ENCODE measurements at places on chromosomes 7 and 10.

- H3K36me3 ChIP-seq, result peaks cover 2% of the 10 kb centered on the region
- no peak overlapping the region for H3K27ac ChIP-seq
- DNase-seq, result peak; percentile 12
Observed at GRCh38 chr10:49441488-49442476, 45.9 kb upstream of the DRGX start.

DNA sequence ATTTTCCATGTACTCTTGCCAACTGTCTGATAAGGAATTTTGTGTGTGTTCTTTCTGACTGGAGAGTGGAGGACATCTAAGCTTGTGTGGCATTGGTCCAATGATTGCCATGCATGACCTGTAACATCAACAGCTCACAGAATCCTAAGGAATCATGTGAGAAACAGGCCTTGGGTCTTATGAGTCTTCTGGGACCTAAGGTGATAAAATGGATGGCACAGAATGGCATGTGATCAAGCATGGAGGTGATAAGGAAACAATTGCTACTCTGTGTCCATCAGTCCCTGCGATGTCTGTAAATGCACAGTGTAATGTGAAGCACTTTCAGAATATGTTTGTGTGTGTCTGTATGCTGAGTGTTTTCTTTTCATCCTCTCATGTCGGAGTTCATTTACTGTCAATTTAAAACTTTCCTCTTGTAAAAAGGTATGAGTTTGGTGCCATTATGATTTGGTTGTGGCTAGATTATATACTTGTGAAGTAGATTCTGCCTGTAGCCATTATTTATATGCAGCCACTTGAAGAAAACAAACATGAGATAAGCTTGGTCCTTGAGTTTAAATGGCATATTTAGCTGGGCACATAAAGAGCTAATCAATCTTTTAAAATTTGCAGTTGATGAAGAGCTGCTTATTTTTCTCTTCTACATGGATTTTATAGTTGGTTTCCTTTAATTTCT is 127.5 kb downstream of the VPS50 start:
- H3K27ac ChIP-seq, result no peak overlapping the region
- H3K36me3 ChIP-seq, result peaks cover 8% of the 10 kb centered on the region
- no peak for DNase-seq
- H3K27me3 ChIP-seq, result no peaks in the 10 kb centered on the region
- H3K4me1 ChIP-seq, result no peaks in the 10 kb centered on the region

DNA sequence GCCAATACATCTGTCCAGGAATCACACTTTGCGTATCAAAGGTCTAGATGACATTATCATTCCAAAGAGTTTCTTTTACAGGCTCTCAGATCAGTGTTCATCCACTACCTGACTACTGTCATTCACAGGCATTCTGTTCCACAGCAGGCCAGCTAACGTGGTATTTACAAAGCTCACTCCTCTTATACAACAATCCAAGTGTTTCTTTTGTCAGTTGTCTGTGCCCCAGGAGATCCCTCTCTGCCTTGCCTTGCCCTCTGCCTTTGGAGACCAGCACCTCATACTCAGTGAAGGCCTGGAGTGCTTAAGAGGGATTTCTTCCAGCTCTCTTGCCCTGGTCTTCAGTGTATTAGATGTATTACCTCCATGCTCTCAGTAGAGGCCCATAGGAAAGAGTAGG is 34.6 kb upstream of the CC2D2B start:
- H3K27me3 ChIP-seq, result no peaks in the 10 kb centered on the region
- no peak overlapping the region for H3K4me3 ChIP-seq
- no peaks in the 10 kb centered on the region for H3K4me1 ChIP-seq
- H3K27ac ChIP-seq, result no peak overlapping the region

DNA sequence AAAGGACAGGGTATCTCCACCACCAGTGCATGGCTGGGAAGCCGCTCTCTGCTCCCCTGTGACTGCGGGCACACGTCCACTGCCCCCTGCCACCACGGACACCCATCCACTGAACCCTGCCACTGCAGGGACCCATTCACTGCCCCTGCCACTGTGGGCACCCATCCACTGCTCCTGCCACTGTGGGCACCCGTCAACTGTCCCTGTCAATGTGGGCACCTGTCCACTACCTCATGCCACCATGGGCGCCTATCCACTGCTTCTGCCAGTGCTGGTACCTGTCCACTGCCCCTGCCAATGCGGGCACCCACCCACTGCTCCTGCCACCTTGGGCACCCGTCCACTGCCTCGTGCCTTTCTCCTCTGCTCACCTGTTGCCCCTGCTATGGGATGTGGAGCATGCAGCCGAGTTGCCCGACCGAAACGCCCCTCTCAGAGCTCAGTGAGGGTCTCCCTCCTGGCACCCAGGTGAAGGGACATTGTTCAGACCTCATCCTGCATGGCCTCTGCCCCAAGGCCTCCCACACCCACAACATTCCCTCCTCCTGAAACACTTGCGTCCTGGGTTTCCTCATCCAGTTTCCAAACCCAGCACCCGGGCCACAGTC is 207.4 kb downstream of the ADARB2 start:
- H3K27me3 ChIP-seq, result peaks cover 14% of the 10 kb centered on the region
- H3K36me3 ChIP-seq, result no peaks in the 10 kb centered on the region
- no peak overlapping the region for H3K27ac ChIP-seq

GRCh38 chr10:94546901-94547185 is 1.3 kb downstream of the HELLS start:
- H3K27ac ChIP-seq, result no peak overlapping the region
- H3K36me3 ChIP-seq, result peaks cover 44% of the 10 kb centered on the region
- peak overlapping the region; percentile 99 for H3K4me3 ChIP-seq

DNA sequence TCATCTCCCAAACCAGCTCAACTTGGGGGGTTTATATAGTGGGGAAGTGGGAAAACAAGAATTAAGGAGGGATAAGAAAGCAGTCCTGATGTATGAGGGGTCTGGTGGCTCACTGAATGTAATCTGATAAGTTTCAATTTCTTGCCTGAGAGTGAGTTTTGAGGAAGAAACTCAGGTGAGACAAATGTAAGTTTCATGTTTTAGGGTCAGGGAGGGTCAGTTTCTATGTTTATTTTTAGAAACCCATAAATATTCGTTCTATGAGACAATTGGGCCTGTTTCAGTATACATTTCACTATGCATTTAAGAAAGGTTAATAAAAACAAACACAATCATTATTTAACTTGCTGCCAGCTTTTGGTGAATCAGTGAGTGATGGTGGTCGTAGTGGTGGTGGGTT is 128.0 kb upstream of the MBL2 start:
- no peak for DNase-seq
- H3K4me1 ChIP-seq, result no peaks in the 10 kb centered on the region
- H3K27me3 ChIP-seq, result no peaks in the 10 kb centered on the region
- no peaks in the 10 kb centered on the region for H3K36me3 ChIP-seq
- H3K27ac ChIP-seq, result no peak overlapping the region
- H3K4me3 ChIP-seq, result no peak overlapping the region

DNA sequence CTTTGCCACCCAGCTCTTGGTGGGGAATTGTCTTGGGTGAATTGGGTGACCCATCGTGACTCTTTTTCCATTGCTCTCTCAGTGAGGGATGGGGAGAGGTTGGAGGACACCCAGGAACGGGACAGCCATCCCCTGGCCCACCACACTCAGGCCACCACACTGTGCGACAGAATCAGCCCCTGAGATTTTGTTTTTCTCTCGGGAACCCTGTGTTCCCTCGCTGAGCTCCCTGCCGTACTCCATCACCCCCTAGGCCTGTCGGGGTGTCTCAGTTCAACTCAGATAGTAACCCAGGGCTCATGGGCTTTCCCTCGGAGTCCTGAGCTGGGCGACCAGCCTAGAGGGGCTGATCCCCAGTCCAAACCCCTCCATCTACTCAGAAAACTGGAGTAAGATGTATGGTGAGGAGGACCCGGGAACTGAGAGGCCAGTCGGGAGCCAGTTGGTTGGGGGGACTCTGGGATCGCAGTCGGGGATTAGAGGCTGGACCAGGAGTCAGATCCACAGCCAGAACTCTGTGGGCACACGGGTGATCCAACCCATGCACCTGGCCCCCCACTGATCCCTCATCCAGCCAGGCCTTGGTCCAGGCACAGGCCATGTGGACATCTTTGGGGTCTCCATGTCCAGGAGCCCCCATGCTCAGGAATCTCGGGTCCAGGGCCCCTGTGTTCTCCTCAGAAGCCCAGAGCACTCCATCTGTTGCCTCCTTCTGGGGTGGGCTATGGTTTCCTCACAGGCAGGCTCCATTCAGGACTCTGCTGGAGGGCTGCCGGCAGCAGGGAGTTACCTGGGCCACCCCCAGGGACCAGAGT is 9.3 kb downstream of the CRYGN start:
- H3K4me3 ChIP-seq, result no peak overlapping the region
- no peak overlapping the region for H3K27ac ChIP-seq
- peaks cover 43% of the 10 kb centered on the region for H3K4me1 ChIP-seq
- DNase-seq, result no peak

- peak; percentile 5 for DNase-seq
- H3K27me3 ChIP-seq, result peaks cover 11% of the 10 kb centered on the region
- H3K4me1 ChIP-seq, result no peaks in the 10 kb centered on the region
- H3K36me3 ChIP-seq, result no peaks in the 10 kb centered on the region
- H3K27ac ChIP-seq, result no peak overlapping the region
- no peak overlapping the region for H3K4me3 ChIP-seq
Observed at GRCh38 chr10:117884093-117884492, 162.6 kb downstream of the RAB11FIP2 start.

DNA sequence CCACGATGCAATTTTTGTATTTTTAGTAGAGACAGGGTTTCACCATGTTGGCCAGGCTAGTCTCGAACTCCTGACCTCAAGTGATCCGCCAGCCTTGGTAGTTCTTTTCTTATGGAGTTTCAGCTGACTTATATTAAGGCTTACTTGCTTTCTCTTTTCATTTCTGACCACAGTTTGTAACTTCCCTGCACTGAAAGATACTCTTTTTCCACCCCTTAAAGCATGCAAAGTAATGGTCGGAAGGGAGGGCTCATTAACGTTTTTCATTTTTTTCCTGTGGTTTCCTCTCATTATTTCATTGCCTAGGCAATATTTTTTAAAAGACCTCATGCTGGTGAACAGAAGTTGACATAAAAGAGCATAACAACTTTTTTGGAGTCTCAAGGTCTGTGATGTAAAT is 27.0 kb downstream of the ADRB1 start:
- H3K4me3 ChIP-seq, result no peak overlapping the region
- no peaks in the 10 kb centered on the region for H3K36me3 ChIP-seq
- DNase-seq, result no peak
- H3K27ac ChIP-seq, result no peak overlapping the region
- peaks cover 25% of the 10 kb centered on the region for H3K4me1 ChIP-seq
- no peaks in the 10 kb centered on the region for H3K27me3 ChIP-seq

DNA sequence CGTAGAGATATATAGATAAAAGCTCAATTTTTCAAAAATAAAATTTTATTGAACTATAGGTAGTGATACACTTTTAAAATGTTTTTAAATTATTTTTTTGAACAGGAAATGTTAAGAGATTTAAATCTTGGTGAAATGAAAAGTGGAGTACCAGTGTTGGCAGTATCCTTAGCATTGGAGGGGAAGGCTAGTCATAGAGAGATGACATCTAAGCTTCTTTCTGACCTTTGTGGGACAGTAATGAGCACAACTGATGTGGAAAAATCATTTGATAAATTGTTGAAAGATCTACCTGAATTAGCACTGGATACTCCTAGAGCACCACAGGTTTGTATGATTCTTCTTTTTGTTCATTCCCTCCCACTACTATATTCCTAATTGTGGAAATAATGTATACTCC is 15.8 kb downstream of the PDCD4 start:
- peaks cover 54% of the 10 kb centered on the region for H3K4me1 ChIP-seq
- peak overlapping the region; percentile 21 for H3K27ac ChIP-seq
- no peaks in the 10 kb centered on the region for H3K27me3 ChIP-seq
- peaks cover 39% of the 10 kb centered on the region for H3K36me3 ChIP-seq

- DNase-seq, result no peak
- H3K4me1 ChIP-seq, result no peaks in the 10 kb centered on the region
- H3K36me3 ChIP-seq, result no peaks in the 10 kb centered on the region
- H3K27me3 ChIP-seq, result no peaks in the 10 kb centered on the region
- H3K4me3 ChIP-seq, result no peak overlapping the region
Observed at GRCh38 chr10:128956149-128956548, 510.9 kb upstream of the MGMT start.

Measured in activated naive CD8-positive, alpha-beta T cell treated with anti-CD3 and anti-CD28 coated beads, Interleukin-2, amount 50 U/mL, for 24 hours (primary cell).